Stimulated activated CD8-positive, alpha-beta memory T cell treated with anti-CD3 and anti-CD28 coated beads, Interleukin-15, amount 100 ng/mL, for 4 hours (primary cell): ENCODE measurements at places on chromosomes 1 and 21.
A peak's percentile ranks its signal among the peaks of the same experiment; 100 is the strongest.

DNA sequence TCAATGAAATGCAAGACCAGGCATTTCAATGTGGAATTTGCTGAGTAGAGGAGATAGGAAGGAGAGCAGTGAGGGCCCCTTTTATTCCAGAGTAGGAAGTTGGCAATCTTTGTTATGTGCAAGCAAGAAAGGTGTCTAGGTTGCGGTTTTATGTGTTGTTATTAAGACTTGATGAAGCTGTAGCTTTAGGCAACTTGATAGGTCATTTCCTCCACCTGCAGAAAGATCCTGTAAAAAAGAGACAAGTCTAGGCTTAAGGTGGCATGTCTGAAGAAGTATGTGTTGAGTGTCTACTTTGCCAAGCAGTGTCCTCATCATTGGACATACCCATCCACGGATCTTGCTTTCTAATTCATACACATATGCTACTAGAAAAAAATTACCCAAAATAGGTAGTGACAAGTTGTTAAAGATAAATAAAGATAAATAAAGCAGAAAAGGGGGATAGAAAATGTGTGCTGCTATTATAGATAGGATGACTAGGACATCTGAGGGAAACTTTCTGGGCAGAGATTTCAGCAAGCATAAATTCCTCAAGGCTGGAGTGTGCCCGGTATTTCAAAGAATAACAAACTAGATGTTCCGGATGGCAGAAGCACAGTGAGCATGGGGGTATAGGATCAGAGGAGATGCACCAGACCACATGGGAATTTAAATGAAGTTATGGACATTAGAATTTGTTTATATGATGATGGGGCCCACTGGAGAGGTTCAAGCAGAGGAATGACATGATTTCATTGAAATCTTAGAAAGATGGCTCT lies 335.0 kb downstream of the TGFB2 start:
- DNase-seq, result no peak

DNA sequence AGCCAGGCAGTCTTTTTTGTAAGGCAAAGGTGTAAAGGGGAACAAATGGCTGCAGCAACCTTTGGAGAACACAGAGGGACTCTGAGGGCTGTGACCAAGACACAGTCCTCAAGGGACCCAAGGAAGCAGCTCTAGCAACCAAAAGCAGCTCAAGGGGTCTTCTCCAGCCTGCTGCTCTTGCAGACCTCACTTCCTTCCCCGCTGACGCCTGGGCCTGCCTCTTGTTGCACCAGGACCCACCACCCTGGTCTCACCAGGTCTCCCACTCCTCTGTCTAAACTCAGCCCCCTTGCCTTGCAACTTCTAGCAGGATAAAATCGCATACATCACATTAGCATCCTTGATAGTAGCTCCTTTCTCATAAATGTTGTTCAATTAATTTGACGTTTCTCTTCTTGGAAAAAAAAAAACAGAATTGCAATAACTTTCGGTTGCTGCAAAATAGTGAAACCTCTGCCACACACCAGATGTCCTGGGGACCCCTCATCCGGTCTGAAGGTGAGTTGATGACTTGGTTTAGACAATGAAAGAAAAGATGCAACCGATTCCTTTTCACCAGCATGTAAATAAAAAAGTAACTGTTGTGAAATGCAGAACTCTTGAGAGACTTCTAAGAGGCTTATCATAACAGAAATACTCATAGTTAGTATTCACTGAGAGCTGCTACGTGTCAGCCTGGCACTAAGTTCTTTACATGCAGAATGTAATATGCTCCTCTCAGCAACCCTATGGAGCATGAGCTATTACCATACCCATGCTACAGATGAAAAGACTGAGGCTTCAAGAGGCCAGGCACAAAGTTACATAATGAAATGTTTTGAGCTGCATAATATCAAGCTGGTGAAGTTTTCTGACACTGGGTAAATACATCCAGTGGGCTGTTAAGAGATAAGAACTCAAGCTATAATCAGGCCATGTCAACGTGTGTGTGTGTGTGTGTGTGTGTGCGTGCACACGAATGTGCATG lies 58.5 kb downstream of the UMODL1 start:
- DNase-seq, result no peak

DNA sequence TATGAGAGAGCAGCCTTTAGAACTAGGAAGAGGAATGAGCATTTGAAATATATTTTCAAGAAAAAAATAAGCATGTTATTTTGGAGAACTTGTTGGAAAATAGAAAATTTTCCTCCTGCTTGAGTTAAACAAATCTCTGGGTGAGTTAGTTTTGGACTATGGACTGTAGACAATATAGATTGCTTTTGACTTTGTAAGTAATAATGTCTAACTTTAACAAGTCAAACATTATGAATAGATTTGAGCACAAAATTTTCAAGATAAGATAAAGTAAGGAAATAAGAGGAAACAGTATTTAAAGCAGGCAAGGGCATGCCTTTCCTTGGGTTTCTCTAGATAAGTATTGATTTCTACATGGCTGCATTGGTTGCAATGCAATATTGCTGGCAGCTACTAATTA lies 360.8 kb downstream of the LMO4 start:
- DNase-seq, result no peak

- no peak for DNase-seq
Observed at GRCh38 chr1:77406661-77407060, 124.8 kb downstream of the AK5 start.

DNA sequence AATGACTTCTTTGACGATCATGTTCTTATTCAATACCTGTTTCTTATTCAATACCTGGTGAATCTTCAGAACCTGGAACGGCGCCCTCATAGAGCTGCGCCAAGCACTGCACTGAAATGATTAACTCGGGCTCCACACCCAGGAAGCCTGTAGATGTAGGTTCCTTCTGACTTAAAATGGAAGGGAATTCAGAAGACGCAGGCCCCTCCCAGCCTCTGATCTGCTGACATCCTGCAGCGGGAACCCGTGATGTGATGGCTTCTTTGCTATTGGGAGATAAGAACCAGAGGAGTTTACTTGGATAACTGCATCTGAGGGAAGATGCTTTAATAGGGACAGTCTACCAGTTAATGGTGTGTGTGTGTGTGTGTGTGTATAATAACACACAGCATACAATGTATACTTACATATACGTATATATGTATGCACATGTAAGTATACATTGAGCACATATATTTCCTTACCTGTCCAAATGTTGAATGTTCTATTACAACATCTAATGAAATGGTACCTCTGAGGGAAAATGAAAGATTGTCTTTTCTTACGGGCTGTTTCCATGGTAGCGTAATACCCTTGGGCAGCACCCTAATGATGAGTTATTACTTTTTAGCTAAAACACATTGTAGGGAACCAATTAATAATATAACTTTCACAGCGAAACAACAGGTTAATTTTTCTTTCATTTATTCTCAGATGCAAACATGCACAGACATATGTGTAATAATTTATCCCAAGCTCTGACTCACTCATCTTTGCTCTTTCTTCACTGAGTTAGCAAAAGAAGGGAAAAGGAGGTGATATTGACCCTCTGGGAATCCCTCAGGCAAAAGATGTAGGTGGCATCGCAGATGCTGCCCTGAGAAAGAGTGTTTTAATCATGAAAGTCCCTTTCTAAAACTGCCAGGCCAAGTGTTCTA lies 379.8 kb downstream of the SIPA1L2 start:
- no peak for DNase-seq

DNA sequence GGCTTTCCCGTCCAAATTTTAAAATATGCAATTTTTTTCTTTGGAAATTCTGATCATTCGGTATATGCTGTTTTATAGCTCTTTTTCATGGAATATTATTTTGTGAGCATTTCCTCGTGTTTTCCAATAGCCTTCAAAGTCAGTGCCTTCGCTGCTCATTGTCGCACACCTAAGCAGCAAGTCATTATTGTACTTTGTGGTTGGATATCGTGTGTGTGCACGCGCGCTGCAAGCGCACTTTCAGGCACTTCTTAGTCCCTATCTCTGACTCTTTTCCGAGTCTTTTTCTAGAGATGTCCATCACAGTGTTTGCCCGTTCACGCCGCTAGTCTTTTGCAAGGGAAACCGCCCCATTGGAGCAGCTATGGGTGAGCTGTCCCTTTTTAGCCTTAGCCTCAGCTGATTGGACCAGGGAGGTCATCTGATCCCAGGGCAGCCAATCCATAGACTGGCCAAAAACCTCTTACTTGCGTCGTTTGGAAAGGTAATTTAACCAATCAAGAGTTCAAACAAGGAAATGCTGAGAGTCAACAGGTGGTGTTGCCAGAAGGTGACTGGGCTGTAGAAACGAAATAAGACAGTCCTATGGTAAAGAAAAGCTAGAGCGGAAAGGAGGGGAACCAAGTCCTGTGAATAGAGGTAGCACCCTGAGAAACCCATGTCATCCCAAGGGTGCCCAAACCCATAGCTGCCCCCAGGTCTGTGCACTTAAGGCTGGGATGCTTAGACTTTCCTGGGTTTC lies 710 bp upstream of the HYI start:
- peak; percentile 26 for DNase-seq

DNA sequence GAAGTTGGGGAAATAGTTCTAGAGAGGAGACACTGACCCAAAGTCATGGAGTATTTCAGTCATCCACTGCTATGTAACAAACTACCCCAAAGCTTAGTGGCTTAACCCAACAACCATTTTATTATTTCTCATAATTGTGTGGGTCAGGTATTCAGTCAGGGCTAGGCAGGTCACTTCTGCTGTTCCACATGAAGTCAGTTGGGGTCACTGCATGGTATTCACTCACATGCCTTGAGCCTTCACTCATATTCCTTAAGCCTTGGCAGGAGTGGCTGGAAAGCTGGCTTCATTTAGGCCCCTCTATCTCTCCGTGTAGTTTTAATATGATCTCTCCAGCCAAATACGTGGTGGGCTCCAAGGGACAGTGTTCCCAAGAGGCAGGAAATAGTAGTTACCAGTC lies 17.5 kb upstream of the RNF11 start:
- DNase-seq, result no peak

GRCh38 chr1:55313903-55314302 lies 98.7 kb upstream of the USP24 start:
- no peak for DNase-seq

DNA sequence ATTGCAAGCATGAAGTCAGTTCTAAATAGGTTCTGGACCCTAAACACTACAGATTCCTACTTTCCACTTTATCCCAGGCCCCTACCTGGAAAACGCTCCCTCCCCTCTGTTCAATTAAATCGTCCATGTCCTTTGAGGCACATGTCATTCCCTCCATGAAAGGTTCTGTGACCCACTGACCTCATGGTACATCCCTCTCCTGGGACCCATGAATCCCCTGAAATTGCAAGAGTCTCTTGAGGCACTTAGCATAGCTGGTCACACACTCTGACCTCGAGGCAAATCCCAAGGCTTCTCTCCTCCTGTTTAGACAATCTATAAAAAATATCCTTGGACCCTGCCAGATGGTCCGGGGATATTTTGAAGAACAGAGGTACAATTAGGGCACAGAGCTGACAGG lies 34.3 kb upstream of the KRTAP19-8 start:
- DNase-seq, result no peak

DNA sequence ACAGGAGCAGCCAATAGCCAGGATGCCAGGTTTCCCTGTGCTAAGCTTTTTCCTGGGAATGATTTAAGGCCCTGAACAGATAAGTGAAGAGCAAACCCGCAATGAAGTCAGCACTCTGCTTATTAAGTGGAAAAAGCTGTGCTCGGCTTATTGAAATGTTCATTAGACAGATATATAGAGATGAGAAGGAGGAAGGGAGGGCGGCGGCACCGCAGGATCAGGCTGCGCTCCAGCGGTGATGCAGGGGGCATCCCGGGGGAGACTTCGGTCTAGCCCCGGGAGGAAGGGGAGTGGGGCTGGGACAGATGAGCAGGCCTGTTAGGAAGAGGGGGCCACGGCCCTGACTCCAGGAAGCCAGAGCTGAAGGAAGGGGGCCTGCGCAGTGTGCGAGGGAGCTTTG lies 115.0 kb downstream of the TMEM53 start:
- DNase-seq, result no peak

- no peak for DNase-seq
Observed at GRCh38 chr1:159444511-159444910, 5.0 kb downstream of the OR10J1 start.

- DNase-seq, result no peak
Observed at GRCh38 chr21:41000838-41001237, 153.9 kb upstream of the DSCAM start.

GRCh38 chr21:37562920-37563640 lies 196.5 kb downstream of the DYRK1A start:
- DNase-seq, result peak; percentile 9

GRCh38 chr1:19651141-19651737 lies 7.1 kb downstream of the NBL1 start:
- no peak for DNase-seq

DNA sequence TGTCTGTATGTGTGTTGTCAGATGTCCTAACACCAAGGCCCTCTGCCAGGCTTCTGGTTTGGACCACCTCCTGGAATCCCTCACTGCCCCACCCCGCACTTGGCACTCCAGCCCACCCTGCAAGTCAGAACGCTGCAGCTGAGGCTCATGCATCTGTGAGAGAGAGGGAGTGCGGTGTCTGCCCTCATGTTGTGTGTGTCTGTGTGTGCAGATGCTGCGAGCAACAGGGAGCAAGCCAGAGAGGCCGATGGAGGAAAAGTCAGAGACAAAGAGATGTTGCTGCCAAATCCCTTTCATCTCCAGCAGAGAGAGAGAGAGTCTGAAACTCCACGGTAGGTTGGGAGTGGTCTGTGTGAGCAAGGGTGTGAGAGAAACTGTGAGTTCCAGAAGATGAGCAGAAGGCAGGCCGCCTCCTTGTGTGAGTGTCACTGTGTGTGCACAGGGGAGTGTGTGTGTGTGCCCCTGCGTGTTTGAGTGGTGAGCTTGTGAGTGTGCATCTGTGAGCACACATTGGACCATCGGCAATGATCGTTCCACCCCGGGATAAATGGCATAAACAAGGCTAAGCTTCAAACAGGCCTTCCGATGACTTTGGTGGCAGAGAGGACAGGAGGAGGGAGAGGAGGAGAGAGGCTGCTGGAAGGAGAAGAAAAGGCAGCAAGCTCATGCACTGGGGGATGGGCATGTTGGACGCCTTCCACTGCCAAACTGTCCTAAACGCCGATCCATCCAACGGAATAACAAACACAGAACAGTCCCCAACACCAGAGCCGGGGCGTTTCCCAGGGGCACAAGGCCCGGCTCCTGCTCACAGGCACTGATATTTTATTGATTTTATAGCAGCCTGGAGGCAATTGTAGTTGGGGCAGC lies 99.2 kb upstream of the GRIK3 start:
- DNase-seq, result no peak

DNA sequence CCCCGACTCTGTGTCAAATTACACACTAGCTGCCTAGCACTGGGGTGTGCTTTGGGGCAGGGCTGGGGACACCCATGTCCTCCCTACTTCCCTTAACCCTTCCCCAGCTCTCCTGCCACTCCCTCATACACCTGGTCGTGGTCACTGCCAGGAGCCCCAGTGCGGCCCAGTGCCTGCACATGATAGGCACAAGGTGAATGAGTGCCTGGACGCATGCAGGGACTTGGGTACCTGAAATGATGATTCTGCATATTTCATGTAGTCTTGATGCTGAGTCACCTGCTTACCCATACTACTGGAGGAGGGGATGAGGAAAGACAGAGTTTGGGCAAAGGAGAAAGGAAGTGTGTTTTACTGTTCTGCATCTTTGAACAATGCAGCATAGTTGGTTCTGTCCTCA lies 1.5 kb upstream of the VANGL2 start:
- DNase-seq, result no peak
